IMR-90 (cell line): ENCODE measurements at places on chromosomes 11 and 22. TPM values are rescaled to one million over a fixed set of nuclear protein-coding genes. Genes with fewer than 3 reads are reported as not detected.

- DNase-seq, result peak; percentile 31
These were observed 568 bp downstream of the ALG8 start for GRCh38 chr11:78138694-78139421.

- no peak for DNase-seq
These were observed 15.8 kb downstream of the IGLL5 start for GRCh38 chr22:22903355-22903777.

DNA sequence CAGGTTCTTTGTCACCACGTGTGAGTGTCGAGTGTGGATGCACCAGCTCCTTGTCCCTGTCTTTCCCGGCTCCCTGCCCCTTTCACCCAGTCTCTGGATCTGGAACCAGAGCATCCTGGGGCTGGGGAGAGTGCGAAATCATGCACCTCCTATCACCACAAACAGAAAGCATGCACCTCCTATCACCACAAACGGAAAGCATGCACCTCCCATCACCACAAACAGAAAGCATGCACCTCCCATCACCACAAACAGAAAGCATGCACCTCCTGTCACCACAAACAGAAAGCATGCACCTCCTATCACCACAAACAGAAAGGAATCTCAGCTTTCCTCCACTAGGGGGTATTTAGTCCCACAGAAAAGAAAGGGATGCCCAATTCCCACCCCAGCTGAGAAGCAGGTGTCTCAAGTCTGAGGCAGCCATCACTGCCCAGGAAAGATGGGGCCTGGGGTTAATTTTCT, 5.9 kb upstream of the GLB1L3 start:
- DNase-seq, result no peak

- DNase-seq, result peak; percentile 76
These were observed 26.8 kb downstream of the MYH9 start for GRCh38 chr22:36360871-36361383.

- DNase-seq, result peak; percentile 23
These were observed 82.5 kb upstream of the PICALM start for GRCh38 chr11:86151174-86152005.

DNA sequence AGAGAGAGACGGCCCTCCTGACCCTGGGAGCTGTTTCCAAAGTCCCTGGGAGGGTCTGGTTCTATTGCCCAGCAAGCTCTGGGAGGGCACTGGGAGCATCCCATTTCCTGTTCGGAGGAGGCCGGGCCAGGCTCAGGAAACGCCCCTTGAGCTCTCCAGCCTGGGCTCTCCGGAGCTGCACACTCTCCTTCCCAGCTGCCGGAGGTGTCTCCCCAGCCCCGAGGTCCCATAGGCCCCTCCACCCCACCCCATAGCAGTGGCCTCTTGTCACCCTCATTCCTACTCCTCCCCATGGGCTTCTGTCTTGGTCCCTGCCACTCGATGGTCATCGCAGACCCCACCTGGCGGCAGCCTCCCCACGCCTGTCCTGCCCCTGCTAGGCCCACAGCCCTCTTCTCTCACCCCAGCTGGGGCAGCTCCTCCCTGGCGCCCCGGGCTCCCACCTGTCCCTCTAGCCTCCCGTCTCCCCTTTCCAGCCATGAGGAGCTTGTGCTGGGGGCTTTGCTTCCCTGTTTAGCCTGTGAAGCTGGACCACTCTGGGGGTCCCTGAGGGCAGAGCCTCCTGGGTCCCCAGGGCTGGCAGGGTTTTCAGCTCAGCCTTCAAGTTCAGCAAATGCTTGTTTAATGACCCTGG, 2.8 kb downstream of the TSPAN32 start:
- DNase-seq, result no peak

GRCh38 chr11:95093548-95093947, 3.9 kb downstream of the ENDOD1 start:
- DNase-seq, result no peak

DNA sequence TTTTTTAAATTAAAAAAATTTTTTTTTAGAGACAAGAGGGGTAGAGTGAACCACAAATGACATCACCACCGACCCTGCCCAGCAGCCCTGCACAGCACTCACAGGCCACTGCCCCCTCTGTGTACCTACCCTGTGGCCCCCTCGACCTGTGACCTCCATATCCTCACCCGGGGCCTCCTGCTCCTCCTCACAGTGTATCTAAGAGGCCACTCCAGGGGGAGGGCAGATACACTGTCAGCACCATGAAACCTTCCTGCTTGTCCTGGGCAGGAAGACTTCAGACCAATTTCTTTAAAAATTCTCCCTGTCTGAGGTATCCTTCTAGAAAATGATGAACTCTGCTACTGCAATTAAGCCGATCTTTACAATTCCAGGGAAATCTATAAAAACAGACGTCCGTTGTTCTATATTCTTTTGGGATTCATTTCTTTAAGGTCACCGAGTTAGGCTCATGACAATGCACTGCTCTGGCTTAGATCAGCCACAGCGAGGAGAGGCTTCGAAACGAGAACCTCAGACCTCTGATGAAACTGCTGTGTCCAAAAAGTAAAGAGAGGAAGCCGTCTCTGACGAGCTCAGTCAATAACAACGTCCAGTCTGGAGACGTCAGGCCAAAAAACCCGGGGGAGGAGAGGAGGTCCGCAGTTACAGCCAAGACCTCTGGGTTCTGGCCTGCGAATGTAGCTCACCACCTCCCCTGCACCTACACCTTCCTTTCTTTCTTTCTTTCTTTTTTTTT, 17.5 kb downstream of the NFAM1 start:
- no peak for DNase-seq

- no peak for DNase-seq
These were observed 440.1 kb downstream of the MIAT start for GRCh38 chr22:27097506-27097905.

- no peak for DNase-seq
These were observed 9.2 kb downstream of the HRAS start for GRCh38 chr11:526192-526591.

GRCh38 chr22:27212617-27213177, 555.3 kb downstream of the MIAT start:
- peak; percentile 98 for DNase-seq

The TEX12 gene
- not detected in 2 replicates for total RNA-seq

The NXPE4 gene
- total RNA-seq, result not detected in 2 replicates

The C1QTNF5 gene
- total RNA-seq, result 1.9 and 2.0 TPM in 2 replicates

The AGBL2 gene
- total RNA-seq, result 0.36 and 0.56 TPM in 2 replicates
